NCI-H2171 (cell line): ENCODE measurements at places on chromosomes 11 and 22.

DNA sequence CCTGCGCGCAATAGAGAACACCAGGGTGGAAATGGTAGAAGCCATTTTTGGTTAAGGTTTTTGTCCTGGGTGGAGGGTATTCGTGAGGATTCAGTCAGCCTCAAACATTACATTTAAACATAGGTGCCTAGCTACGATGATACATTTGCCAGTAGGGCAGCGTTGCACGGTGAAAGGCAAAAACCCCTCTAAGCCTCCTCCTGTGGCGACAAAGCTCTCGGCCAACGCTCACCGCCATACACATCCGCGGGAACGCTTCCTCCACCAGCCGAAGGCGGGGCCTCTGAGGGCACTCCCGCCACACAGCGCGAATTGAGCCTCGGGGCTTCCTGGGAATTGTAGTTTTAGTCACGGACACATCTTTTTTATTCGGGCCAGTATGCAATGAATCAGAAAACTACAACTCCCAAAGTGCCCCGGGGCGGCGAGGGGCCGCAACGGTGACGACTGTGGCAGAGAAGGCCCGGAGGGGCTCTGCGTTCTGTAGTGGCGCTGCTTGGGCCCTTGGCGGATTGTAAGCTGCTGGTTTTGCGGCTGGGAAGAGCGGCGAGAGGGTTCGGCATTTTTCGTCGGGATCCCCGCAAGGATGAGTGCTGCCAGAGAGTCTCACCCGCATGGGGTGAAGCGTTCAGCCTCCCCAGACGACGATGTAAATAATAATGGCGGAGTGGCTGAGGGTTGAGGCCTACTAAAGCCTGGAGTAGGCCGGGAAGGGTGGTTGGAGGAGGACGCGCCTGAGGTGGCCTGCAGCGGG, at the start of gene C11orf58:
Gene C11orf58 (plus strand): TSS at position 455 of the 754 bp plus-strand sequence. CDS start 132 bp downstream, at position 587.
- peak; percentile 77 for DNase-seq

- no peak for DNase-seq
Measured at GRCh38 chr11:112946866-112947265, 14.4 kb upstream of the NCAM1 start.

DNA sequence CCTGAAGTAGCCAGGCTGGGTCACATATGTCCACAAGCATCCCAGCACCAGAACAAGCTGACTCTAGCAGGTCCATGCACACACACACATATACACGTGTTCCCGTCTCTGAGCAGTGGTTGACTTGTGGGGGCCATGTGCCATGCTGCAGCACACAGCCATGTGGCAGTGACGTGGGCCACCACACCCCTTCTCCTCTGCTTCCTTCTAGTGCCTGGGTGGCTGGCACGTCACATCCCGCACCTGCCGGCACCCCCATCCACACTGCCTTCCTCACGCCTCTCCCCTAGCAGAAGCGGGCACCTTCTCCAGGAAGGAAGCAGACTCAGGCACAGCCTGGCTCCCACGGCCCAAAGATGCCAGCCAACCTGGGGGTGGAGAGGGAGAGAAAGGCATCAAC, 9.5 kb downstream of the SYT7 start:
- DNase-seq = no peak

GRCh38 chr11:130814440-130815096, 101.7 kb downstream of the SNX19 start:
- DNase-seq = no peak

DNA sequence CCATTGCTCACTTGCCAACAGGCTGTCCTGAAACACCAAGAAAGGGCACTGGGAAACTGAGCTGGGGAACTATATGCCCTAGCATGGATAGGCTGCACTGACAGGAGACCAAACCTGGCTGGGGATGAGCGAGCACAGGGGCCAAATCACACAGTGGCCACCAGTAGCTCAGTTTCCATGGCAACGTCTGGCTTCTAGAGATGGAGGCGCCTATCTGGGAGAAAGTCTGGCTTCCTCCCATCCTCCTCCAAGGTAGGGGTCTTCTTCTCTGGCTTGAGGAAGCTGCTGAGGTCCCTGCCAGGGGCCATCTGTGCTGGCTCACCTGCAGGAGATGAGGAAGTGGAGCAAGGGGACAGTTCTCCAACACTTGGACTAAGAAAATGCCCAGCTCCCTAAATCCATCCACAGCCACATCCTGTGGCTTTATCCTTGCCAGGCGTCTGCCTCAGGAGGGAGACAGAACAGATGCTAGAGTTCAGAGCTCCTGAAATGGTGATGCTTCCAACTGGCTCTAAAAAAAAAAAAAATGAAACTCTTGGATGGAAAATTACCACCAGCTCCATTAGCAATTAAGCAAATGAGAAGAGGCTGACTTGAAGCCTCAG, 48.3 kb downstream of the SYT13 start:
- peak; percentile 40 for DNase-seq

DNA sequence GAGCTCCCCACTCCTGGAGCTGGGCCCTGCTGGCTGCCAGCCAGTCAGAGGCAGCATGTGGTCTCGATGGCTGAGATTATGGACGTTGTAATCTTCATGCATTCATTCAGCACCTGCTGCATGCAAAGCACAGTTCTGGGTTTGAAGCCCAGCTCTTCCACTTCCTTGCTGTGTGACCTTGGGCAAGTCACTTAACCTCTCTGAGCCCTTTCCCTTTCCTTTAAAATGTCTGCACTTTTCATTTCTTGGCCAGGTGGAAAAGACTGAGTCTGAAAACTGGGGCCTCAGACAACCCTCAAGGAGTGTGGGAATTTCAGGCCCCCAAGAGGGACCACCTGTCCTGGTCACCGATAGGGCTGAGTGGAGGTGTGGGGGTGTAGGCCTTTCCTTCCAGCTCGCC, 24.6 kb upstream of the MYEOV start:
- no peak for DNase-seq
